Activated CD8-positive, alpha-beta T cell treated with anti-CD3 and anti-CD28 coated beads for 36 hours (primary cell): ENCODE measurements at places on chromosomes 5 and 9. TPM values are rescaled to one million over a fixed set of nuclear protein-coding genes. Genes with fewer than 3 reads are reported as not detected.

GABRA1 gene
- total RNA-seq = not detected

SPATA9 gene
- not detected for total RNA-seq

- no peak for DNase-seq
Measured at GRCh38 chr9:125400725-125401716, 139.4 kb downstream of the GAPVD1 start.

GRCh38 chr9:120561709-120562108, 18.3 kb downstream of the CDK5RAP2 start:
- no peak for DNase-seq

- peak; percentile 12 for DNase-seq
Measured at GRCh38 chr9:83473488-83473971, 64.7 kb downstream of the FRMD3 start.

GRCh38 chr5:60223342-60223741, 329.8 kb upstream of the PDE4D start:
- no peak for DNase-seq

GRCh38 chr9:76607730-76608436, 148.9 kb downstream of the GCNT1 start:
- DNase-seq = no peak

LAMC3 gene
- 0.43 TPM for total RNA-seq

GRCh38 chr9:22514871-22515270, 68.2 kb downstream of the DMRTA1 start:
- no peak for DNase-seq

GRCh38 chr5:36367524-36367923, 65.8 kb upstream of the RANBP3L start:
- no peak for DNase-seq

DNA sequence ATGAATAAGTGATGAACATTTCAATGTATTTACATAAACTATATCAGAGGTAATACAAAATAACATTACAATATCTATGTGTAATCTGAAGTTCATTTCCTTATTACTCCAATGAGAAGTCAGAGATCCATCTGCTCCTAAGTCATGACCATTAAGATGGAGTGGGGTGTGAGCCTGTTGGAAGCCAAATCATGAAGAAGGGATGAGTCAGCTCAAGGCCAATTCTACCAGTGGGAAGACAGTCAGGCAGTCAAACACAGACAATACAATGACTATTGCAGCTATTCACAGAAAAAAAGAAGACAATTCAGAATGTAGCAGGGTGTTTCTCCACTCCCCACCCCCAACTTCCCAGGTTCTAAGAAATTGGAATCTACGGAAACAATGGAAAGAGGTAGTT, 155.0 kb downstream of the NFIB start:
- no peak for DNase-seq

ADGRD2 gene
- total RNA-seq = not detected

- DNase-seq = no peak
Measured at GRCh38 chr5:97075649-97076048, 66.8 kb downstream of the LIX1 start.

GRCh38 chr5:55820488-55820887, 30.7 kb upstream of the IL31RA start:
- DNase-seq = no peak

DNA sequence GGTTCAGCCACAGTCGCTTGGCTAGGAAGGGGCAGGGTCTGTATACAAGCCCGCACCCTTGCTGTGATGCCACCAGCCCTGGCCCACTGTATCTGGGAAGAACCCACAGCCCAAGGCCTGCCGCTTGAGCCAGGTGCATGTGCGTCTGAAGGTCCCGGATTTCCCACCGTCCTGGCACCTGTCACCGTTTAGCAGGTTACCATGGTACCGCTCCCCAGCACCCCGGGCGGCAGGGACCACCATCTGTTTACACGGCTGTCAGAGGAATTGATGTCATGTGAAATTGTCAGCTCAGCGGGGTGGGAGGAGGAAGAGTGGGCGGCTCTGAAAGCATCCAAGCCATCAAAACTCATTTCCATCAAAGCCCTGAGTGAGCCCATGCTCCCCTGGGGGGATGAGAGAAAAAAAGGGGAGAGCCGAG, 92.7 kb downstream of the HRH2 start:
- no peak for DNase-seq

DNA sequence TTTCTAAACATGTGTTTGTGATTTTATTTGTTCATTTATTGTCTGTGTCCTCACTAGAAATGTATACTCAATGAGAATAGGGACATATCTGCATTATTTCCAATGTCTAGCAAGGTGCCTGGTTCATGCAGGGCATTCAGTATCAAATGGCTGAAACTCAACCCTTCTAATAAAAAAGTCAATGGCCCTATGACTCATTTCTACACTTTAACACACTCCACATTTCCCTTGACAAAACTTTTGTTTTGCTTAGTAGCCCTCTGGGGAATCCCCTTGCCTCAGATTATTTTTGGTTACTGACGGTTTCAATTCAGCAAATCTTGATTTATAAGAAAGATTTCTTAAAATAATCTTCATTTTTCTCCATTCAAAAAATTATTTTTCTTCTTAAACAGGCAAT, 206.0 kb upstream of the DMRTA1 start:
- peak; percentile 23 for DNase-seq

DNA sequence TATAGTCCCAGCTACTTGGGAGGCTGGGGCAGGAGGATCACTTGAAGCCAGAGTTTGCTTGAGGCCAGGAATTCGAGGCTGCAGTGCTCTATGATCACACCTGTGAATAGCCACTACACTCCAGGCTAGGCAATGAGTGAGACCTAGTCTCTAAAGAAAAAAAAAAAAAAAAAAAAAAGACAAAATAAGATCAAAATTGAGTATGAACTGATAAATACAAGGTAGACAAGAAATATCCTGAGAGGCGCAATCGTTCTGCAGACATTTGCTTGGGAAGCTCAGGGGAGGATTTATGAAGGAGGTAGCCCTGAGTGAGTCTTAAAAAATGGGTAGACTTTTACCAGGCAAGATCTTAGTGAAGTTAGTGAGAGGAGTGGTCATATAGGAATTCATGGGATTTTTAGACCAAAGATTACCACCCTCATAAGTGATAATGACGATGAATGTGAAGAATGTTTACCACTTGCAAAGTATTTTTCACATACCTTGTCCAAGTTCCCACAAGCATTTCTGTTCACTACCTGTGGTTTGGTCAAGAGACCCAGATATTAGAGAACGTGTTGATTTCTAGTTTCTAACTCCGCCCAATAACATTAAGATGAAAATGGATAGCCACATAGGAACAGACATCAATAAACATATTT, 4.4 kb downstream of the PDCD1LG2 start:
- no peak for DNase-seq

DNA sequence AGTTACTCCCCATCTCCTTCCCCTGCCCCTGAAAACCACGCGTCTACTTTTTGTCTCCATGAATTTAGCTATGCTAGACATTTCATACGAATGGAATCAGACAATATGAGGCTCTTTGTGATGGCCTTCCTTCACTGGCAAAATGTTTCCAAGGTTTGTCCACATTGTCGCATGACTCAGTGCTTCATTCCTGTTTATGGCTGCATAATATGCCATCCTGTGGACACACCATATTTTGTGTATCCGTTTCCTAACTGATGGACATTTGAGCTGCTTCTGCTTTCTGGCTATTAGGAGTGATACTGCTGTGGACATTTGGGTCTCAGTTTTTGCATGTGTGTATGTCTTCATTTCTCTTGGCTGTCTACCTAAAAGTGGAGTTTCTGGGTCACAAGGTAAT, 14.5 kb downstream of the NTNG2 start:
- no peak for DNase-seq

AGXT2 gene
- not detected for total RNA-seq

EIF4EBP3 gene
- 19.6 TPM for total RNA-seq

DNA sequence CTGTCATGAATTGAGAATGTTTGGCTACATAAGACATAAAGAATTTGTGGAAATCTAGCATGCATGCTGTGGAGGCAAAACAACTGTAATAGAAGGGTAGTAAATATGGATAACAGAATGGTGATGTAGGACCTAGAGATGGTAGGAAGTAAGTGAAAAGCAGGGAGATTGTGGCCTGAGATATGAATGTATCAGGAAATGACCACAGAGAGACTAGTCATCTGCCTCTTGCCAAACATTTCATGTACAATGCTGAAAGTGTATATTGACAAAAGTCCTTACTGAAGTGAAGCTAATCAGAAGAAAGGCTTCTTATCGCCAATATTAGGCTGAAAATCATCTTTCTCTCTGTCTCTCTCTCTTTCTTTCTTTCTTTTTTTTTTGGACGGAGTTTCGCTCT, 873.1 kb upstream of the CTNND2 start:
- DNase-seq = no peak

GRCh38 chr5:154794525-154795234, 39.5 kb downstream of the LARP1 start:
- no peak for DNase-seq

KLHL9 gene
- total RNA-seq = 15.6 TPM

DNA sequence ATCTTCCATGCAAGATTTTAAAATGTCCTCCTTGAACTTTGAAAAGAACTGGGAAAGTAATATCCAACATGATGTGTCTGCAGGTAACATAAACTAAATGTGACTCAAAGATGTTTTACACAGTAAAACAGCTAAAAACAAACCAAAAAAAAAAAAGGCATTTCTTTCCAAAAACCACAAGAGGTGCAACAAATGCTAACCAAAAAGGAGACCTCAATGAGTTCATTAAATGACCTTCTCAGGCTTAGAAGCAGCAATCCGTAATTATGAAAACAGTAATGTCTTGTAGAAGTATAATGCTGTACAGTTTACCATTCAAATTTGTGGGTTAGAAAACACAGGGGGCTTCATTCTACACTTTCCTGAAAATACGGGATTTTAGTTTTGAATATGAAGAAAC, 2.5 kb downstream of the RNF145 start:
- DNase-seq = no peak

GRCh38 chr5:102114525-102115069, 181.5 kb downstream of the SLCO4C1 start:
- DNase-seq = no peak

DNA sequence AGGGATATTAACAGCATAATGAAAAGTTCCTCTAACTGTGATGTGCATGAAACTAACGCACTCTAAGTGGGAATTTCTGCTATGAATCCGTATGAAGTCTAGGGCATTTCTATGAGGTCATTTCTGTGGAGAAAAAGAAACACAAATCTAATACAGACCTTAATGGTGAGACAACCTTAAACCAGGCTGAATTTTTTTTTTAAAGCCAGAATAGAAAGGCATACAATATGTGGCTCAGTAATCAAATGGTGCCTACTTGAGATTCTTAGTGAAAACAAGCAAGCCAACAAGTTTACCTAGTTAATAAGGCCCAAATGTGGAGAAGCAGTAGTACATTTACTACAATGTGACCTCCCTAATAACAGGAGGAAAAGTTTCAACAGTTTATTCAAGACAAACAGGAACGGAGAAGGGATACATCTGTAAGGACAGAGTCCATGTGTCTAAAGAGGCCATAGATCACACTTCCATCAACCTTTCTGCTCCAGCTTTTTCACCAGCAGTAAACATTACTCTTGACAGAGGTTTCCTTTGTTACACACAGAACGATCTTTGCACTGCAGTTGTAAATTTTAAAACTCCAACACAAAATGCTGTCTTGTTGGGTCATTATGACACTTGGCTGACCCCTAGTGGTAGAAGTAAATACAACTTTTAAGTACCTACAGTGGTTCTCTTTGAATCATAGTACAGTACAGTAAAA, 26.2 kb downstream of the CARNMT1 start:
- DNase-seq = no peak

DNA sequence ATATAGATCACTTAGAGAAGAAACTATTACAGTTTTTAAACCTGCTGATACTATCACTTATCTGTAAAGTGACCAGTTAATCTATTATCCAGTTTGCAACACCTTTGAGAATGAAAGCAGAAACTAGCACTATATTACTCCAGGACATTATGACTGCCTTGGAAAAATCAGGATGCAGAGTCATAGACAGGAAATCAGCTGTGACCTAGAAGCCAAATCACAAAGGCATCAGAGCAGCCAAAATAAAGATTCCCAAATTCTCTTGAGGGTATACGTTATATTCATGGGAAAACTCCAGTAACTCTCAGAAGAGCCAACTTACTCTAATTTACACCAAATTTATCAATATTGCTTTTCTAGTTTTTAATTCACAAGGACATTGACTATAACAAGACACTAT, 49.9 kb downstream of the CDO1 start:
- no peak for DNase-seq

FOCAD gene
- 37.3 TPM for total RNA-seq

GRCh38 chr5:1344975-1345838, at the start of gene CLPTM1L:
Gene CLPTM1L, minus strand, starts transcription at chr5:1345099. Its CDS starts 258 bp downstream, at chr5:1344841.
- DNase-seq = peak; percentile 91

DNA sequence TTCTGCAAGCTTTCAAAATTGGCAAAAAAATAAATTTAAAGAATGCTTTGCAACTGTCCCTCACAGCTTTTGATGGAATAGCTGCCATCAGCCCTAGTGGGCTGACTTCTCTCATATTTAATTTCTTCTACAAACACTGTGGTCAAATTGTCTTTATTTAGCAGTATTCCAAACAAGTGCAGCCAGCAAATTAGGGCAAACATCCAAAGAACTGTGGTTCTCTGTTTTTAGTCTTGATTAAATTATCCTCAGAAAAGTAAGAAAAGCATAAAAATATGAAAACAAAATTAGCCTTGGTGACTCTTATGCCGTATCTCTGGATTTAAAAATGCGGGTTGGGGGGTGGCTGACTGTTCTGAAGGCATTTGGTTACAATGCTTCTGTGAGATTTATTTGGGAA, 95.8 kb upstream of the RETREG1 start:
- no peak for DNase-seq

DNA sequence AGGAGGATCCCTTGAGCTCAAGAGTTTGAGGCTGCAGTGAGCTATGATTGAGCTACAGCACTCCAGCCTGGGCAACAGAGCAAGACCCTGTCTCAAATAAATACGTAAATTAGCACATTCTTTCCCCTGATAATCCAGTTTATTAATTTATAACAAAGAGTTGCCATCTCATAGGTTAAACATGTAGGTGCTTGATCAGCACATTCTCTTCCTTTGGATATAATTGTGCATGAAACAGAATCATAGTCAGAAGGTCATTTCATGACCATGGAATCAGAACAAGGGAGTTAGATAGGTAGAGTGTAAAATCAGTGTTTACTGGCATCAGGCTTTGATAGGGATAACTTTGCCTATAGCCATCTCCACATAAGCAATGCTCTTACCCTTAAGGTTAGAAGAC, 43.0 kb upstream of the KIAA1958 start:
- DNase-seq = no peak

DNA sequence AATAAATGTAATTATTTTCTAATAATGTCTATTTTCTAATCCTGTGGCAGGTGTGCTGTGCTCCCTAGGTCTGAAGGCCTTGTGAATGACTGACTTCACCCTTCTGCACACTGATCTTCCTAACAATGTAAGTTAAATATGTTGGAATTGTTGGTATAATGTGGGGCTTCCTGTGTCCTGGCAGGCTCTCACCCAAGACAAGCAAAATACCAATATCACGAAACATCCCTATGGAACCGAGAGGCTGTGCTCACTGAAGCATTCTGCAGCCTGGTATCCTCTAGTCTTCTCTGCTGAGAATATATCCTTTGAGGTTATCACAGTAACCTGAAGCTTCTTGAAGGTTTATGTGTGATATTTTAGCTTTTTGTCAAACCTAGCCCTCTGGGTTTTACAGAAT, 159.4 kb downstream of the GABRB2 start:
- DNase-seq = no peak

PCDHB3 gene
- total RNA-seq = not detected

- DNase-seq = no peak
Measured at GRCh38 chr9:25353783-25354182, 324.5 kb downstream of the TUSC1 start.

GRCh38 chr5:74118071-74118470, 492.1 kb downstream of the ARHGEF28 start:
- no peak for DNase-seq
